Ascending aorta (tissue), 2 donors: ENCODE measurements at places on chromosomes 3 and 15.

- H3K4me1 ChIP-seq: no peaks in the 10 kb centered on the region
- DNase-seq: no peak
- H3K27me3 ChIP-seq: no peaks in the 10 kb centered on the region
- H3K4me3 ChIP-seq: no peak overlapping the region
- no peaks in the 10 kb centered on the region for H3K36me3 ChIP-seq
Observed at GRCh38 chr3:10936686-10937085, 55.9 kb upstream of the SLC6A1 start.

DNA sequence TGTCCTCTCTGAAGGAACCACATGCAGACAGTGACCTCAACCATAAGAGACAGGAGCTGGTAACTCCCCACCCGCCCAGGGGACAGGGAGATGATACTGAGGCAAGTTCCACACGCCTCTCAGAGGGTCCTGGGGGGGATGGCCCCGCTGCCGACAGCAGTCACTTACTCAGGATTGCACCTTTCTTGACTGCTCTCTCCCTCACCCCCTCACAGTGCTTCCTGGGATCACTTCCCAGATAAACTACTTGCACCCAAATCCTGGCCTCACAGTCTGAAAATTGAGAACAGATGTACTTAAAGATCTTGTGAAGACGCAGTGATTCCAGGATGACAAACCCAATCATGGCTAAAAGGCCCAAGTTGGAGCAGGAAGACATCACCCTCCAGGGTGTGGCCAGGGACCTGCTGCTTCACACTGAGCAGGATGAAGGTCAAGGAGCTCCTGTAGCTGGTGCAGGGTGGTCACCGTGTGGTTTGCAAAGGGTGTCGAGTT lies 207.6 kb downstream of the ADAMTS17 start:
- no peaks in the 10 kb centered on the region for H3K27me3 ChIP-seq
- no peaks in the 10 kb centered on the region for H3K4me1 ChIP-seq
- H3K27ac ChIP-seq: no peak overlapping the region
- H3K36me3 ChIP-seq: no peaks in the 10 kb centered on the region
- no peak for DNase-seq
- no peak overlapping the region for H3K4me3 ChIP-seq

DNA sequence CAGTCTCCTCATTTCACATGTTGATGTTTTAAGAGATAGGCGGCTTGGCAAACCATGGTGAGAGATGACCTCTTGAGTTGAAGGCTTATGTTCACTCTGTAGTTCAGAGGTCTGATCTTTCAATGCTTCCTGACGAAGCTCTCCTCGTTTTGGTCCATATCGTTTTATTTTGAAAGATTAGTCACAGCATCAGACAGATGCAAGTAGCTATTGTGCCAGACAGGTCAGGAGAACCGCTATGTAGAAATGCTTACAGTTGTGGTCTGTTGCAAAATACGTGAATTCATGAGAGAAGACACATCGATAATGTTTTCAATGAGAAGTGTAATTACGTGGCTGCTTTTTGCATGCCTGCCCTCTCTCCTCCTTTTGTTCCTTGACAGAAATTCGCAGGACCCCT lies 47.5 kb downstream of the CHL1 start:
- H3K27me3 ChIP-seq: no peaks in the 10 kb centered on the region
- no peak overlapping the region for H3K27ac ChIP-seq
- H3K36me3 ChIP-seq: no peaks in the 10 kb centered on the region
- DNase-seq: no peak

GRCh38 chr3:74605437-74605836 lies 9.0 kb downstream of the CNTN3 start:
- H3K36me3 ChIP-seq: no peaks in the 10 kb centered on the region
- DNase-seq: no peak
- no peaks in the 10 kb centered on the region for H3K27me3 ChIP-seq
- no peaks in the 10 kb centered on the region for H3K4me1 ChIP-seq
- H3K4me3 ChIP-seq: no peak overlapping the region

DNA sequence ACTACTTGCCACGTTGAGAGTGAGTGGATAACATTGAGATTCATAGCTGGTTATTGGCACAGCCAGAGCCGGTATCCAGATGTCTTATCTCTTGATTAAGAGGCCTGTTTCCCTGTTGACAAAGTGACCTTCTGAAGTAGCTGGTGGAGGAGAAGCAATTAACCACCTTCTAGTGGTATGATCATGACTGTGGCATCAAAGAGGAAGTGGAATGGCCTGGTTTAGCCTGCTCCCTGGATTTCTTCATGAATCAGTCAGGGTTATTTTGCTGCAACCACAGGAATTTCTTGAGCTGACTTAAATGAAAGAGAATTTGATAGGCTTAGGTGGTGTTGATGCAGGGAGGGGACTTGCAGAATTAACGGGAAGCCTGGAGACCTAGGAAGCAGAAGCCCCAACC lies 398.3 kb downstream of the MFSD1 start:
- H3K36me3 ChIP-seq: no peaks in the 10 kb centered on the region
- no peak overlapping the region for H3K27ac ChIP-seq
- H3K27me3 ChIP-seq: no peaks in the 10 kb centered on the region
- DNase-seq: no peak
- no peak overlapping the region for H3K4me3 ChIP-seq
- H3K4me1 ChIP-seq: no peaks in the 10 kb centered on the region

DNA sequence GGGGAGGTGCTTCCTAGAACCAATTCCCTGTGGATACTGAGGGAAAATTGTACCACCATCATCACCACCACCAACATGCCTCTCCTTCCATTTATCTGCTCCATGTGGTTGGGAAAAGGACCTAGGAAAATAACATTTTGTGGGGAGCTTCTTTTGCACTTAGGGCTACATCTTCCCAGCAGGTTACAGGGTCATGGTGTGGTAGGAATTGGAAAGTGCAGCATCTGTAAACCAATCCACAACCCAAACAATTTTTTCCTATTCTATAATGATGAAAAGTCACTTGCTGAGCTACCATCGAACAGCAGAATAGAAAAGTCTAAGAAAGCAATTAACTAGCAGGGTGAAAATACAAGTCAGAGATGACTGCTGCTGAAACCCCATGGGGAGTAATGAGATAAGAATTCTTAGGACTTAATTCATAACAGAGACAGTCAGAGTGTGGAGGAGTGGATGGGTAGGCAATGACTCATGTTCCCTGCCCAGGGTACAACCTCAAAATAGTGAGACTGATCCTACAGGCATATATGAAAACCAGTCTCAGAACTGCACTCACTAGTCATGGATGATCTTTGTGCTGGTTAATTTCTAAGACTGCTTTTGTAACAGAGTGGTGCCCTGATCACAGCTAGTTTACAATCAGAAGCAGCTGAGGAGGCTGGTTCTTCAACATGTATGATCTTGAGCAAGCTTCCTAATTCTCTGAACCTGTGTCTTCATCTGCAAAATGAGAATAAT lies 38.1 kb upstream of the LEKR1 start:
- no peaks in the 10 kb centered on the region for H3K27me3 ChIP-seq
- H3K27ac ChIP-seq: no peak overlapping the region
- DNase-seq: no peak
- no peaks in the 10 kb centered on the region for H3K36me3 ChIP-seq
- H3K4me1 ChIP-seq: no peaks in the 10 kb centered on the region
- no peak overlapping the region for H3K4me3 ChIP-seq

DNA sequence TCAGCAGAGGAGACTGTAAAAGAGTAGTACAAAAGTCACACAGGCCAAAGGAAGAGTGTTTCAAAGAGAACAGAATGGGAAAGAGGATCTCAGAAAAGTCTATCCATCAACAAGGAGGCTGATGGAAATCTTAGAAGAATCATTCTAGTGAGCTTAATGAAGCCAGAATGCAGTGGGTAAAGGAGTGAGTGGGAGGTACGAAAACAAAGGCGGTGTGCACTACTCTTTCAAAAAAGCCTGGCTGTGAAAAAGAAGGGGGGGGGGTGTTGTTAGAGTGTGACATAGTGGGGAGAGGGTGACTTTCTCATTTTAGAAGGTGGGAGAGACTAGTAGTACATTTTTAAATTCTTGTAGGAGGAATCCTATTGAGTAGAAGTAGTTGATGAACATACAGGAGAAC lies 11.7 kb downstream of the PAQR9 start:
- no peaks in the 10 kb centered on the region for H3K27me3 ChIP-seq
- no peaks in the 10 kb centered on the region for H3K4me1 ChIP-seq
- DNase-seq: no peak
- H3K4me3 ChIP-seq: no peak overlapping the region
- no peaks in the 10 kb centered on the region for H3K36me3 ChIP-seq

GRCh38 chr3:16618721-16619120 lies 13.5 kb upstream of the DAZL start:
- H3K4me1 ChIP-seq: no peaks in the 10 kb centered on the region
- H3K27ac ChIP-seq: no peak overlapping the region
- no peaks in the 10 kb centered on the region for H3K27me3 ChIP-seq
- H3K4me3 ChIP-seq: no peak overlapping the region
- no peaks in the 10 kb centered on the region for H3K36me3 ChIP-seq
- DNase-seq: no peak

DNA sequence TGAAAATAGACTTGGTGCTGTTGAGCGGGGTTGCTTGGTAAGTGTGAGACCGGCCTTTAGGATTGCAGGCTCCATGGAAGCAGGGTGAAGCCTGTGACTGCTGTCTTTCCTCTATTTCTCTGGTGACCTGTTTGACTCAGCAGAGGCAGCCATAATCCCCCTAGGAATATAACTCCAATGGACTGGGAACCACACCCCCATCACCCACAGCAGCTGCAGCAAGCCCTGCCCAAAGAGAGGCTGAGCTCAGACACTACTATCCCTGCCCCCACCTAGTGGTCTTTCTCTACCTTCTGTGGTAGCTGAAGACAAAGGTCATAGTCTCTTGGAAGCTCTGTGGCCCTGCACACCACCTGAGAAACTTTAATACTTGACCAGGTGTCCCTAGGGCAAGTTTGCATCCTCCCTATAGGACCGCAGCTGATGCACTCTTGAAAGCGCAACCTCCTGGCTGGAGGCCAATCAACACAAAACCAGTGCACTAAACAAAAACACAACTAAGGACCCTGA lies 133.6 kb upstream of the MRPL3 start:
- H3K36me3 ChIP-seq: no peaks in the 10 kb centered on the region
- no peak overlapping the region for H3K27ac ChIP-seq
- H3K4me1 ChIP-seq: no peaks in the 10 kb centered on the region
- no peaks in the 10 kb centered on the region for H3K27me3 ChIP-seq
- H3K4me3 ChIP-seq: no peak overlapping the region
- DNase-seq: no peak

GRCh38 chr15:83200589-83200988 lies 7.0 kb downstream of the HDGFL3 start:
- peaks cover 9% of the 10 kb centered on the region for H3K4me1 ChIP-seq
- H3K27ac ChIP-seq: no peak overlapping the region
- no peaks in the 10 kb centered on the region for H3K36me3 ChIP-seq
- no peak overlapping the region for H3K4me3 ChIP-seq

- H3K4me1 ChIP-seq: no peaks in the 10 kb centered on the region
- no peak for DNase-seq
- no peak overlapping the region for H3K27ac ChIP-seq
- H3K27me3 ChIP-seq: no peaks in the 10 kb centered on the region
- no peaks in the 10 kb centered on the region for H3K36me3 ChIP-seq
Observed at GRCh38 chr3:22228705-22229104, 477.7 kb upstream of the ZNF385D start.

DNA sequence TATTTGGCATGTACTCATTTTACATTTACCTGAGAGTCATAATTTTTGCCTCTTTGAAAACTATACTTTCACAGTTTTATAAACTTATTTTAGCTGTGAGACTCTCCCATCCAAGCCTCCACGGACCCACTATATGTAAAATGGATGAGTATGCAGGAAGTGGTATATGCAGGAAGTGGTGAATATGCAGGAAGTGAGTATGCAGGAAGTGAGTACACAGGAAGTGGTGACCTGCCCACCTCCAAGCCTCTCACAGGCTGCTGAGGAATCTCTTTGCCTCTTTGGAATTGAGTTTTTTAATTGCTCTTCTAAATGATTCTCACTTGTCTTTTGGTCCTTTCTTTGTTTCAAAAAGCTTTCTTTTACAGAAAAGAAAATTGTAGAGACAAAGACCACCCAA lies 85.2 kb downstream of the KBTBD8 start:
- no peak overlapping the region for H3K4me3 ChIP-seq
- DNase-seq: no peak
- H3K4me1 ChIP-seq: no peaks in the 10 kb centered on the region
- no peaks in the 10 kb centered on the region for H3K27me3 ChIP-seq
- no peak overlapping the region for H3K27ac ChIP-seq

- no peaks in the 10 kb centered on the region for H3K36me3 ChIP-seq
- no peak overlapping the region for H3K27ac ChIP-seq
- no peaks in the 10 kb centered on the region for H3K27me3 ChIP-seq
- H3K4me1 ChIP-seq: no peaks in the 10 kb centered on the region
- no peak overlapping the region for H3K4me3 ChIP-seq
Observed at GRCh38 chr15:39657668-39658067, 76.8 kb downstream of the THBS1 start.

DNA sequence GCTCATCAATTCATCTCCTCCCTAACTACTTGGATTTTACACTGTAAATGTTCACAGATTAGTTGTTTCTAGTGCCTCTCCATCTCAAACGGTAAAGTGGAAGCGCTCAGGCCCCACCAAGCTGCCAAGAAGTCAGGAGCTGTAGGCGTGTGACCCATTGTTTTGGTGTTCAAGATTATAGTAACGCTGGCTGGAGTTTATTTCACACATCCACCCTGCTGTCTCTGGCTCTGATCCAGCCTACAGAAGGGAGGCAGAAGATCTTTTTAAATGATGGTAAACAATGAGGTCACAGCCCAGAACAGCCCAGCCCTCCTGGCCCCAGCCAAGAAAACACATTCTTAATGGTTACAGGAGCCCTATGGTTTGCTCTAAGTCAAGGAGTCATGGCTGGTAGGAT lies 25.7 kb upstream of the GALNT15 start:
- no peaks in the 10 kb centered on the region for H3K36me3 ChIP-seq
- no peak overlapping the region for H3K4me3 ChIP-seq
- no peaks in the 10 kb centered on the region for H3K27me3 ChIP-seq
- peaks cover 3% of the 10 kb centered on the region for H3K4me1 ChIP-seq

- no peaks in the 10 kb centered on the region for H3K36me3 ChIP-seq
- no peak overlapping the region for H3K4me3 ChIP-seq
- H3K4me1 ChIP-seq: peaks cover 26% of the 10 kb centered on the region
Observed at GRCh38 chr3:150748684-150749047, 14.3 kb downstream of the SIAH2 start.

- no peaks in the 10 kb centered on the region for H3K27me3 ChIP-seq
- H3K4me3 ChIP-seq: no peak overlapping the region
- no peaks in the 10 kb centered on the region for H3K36me3 ChIP-seq
- DNase-seq: no peak
Observed at GRCh38 chr15:64521726-64522164, 61.4 kb downstream of the ZNF609 start.

- H3K27me3 ChIP-seq: no peaks in the 10 kb centered on the region
- H3K27ac ChIP-seq: no peak overlapping the region
- no peaks in the 10 kb centered on the region for H3K4me1 ChIP-seq
- no peaks in the 10 kb centered on the region for H3K36me3 ChIP-seq
Observed at GRCh38 chr3:45881078-45882022, 5.0 kb upstream of the CCR9 start.

DNA sequence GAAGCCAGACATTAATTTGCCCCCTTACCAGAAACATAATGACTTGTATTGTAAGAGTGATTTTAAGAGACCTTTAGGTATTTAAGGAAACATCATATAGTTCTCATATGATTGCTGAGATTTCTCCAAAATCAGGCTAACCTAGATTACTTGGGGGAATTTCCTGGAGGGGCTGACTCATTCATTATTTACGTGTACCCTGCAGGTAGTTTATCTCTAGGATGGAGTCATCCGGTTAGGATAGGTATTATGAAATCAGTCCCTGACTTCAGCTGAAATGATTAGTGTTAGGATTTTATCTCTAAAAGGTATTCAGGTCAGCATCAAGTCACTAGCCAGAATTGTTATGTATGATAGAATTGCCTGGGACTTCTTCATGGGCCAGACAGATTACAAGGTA lies 97.5 kb downstream of the TCF12 start:
- H3K27ac ChIP-seq: no peak overlapping the region
- H3K36me3 ChIP-seq: no peaks in the 10 kb centered on the region
- peaks cover 8% of the 10 kb centered on the region for H3K4me1 ChIP-seq
- DNase-seq: no peak
